ENCODE measurements at places on chromosomes 3 and 15.

DNA sequence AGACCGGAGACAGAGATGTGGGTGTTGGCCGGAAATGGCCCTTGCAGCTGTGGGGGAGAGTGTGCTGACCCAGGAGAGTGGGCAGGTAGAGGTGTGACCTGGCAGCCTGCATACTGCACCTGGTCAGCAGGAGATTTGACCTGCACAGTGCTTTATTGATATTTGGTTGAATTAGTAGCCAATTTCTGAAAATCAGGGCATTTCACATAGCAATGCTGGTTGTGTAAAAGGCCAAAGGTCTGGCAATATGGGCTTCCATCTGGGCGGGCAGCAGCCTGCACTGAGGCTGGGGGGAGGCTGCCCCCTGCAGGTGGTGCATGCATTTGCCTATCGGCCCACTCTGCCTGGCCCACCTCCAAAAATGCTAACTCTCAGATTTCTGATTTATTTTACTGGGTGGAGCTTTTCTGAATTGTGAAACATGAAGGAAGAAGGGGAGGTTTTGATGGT is 9.4 kb upstream of the MGLL start:
- peak; percentile 11 for DNase-seq

- no peak for DNase-seq
Observed at GRCh38 chr15:80931191-80931590, 58.4 kb downstream of the MESD start.

DNA sequence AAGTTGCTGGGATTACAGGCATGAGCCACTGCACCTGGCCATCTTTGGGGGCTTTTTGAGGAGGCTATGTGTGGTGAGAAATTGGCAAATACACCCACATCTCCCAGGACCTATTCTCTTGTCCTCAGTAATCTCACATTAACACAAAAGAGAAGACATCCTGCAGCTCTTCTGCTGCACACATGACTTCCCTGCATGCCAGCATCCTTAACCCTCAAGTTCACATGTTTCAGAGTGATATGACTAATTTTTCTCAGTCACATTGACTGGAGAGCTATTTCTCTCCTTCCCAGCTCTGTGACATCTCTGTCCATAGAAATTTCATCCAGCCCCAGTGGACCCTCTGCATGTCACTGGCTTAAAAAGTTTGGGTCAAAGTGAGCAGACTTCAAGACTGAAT is 1.9 kb upstream of the SKIC8 start:
- DNase-seq, result no peak

GRCh38 chr3:67678665-67679064 is 24.3 kb upstream of the SUCLG2 start:
- no peak for DNase-seq

DNA sequence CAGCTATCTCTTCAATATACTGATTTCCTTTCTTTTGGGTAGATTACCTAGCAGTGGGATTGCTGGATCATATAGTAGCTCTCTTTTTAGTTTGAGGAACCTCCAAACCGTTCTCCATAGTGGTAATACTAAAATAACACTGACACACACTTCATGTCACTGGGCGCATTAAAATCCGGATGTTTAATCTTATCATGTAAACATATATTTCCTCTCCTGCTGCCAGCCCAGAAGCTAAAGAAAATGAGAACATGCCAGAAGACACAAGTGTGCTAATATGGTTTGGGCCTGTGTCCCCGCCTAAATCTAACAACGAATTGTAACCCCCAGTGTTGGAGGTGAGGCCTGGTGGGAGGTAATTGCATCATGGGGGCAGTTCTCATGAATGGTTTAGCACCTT is 23.6 kb upstream of the KCNMB2 start:
- DNase-seq, result no peak

- DNase-seq, result no peak
Observed at GRCh38 chr3:46731795-46732194, 14.1 kb upstream of the PRSS50 start.

DNA sequence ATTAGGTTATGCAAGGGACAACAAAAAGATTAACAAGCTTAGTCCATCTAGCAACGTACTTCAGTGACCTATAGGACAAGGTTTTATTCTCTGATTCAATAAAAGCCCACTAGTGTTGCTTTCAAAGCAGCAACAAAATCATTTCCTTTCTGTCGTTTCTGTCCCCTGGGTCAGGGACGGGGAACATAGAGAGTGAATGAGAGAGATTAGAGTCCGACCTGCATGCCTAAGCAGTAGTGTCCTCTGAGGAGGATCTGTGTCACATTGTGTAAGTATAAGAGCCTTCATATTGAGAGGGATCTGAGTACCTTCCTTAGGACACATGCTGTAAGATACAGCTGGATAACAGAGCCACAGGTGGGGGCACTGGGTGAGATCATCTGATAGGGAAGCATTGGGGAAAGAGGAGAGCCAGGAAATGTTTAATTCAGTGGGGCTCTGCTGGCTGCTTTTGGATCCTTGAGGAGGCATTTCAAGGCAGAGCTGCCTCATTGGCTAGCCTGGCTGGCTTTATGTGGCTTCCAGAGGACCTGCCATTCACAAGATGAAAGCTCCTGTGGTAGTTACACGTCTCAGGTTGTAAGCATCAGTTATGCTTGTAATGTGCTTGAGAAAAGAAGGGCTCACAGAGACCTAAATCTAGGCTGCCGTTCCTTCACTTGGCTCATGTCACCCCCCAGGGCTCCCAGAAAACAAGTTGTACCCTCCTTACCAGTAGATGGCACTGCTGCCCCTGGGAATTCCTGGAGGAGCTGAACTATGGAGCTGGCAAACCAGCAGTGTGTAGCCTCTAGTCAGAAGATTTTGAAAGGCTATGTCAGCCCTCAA is 2.7 kb downstream of the TMEM108 start:
- no peak for DNase-seq

DNA sequence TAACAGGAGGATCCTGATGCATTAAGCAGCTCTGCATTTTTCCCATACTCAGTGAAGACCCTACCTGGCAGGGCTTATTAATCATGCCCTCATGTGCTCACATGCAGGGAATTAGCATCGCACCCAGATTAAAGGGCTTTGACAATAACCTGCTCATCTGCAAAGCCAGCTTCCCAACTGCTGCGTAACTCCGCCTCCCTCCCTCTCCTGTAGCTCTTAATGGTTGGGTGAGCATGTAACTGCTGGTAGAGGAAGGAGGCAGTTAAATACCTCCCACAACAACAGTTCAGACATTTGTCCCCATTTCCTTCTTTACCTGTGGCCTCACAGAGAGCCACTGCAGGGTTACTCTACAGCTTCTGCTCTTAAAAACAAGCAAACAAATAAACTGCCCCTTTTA is 203.6 kb upstream of the WNT5A start:
- no peak for DNase-seq

DNA sequence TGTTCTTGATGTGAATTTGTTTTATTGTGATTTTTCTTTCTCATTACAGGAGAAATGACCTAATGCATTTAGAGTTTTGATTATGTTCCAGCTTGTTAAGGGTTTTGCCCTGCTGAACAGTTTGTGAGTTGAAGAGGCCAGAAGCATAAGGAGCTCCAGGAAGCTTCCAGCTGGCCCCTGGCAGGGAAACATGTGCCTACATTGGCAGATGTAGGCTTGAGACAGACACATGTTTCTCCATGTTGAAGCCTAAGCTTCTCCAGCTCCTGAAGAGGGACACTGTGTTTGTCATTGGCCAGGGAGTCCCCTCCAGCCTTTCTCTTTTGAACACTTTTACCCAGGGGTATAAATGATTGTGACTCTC is 88.4 kb downstream of the ASB7 start:
- DNase-seq, result no peak

DNA sequence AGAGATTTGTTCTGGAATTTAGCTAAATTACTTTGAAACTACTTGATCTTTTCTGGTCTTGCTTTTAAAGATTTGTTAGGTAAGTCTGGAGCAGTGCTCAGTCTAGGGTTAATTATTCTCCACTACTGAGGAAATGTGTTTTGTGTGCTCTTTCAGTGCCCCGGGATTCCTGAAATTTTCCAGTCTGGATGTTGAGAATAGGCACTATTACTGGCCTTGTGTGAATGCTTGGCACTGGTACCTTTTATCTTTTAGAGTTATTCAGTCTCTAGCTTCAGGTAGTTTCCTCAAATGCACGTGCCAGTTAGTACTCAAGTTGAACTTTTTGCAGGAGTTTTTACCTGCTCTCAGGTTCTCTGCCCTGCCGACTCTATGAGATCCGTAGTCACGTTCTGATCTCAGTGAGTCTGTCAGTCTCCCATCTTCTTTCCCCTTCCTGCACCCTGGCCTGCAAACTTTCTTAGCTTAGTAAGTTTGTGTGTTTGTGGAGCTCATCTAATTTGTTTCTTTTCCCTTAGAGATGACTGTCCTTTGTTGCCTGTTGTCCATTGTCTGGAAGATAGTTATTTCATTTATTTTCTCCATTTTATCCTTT is 39.5 kb downstream of the TCF12 start:
- no peak for DNase-seq

GRCh38 chr15:51935466-51936104 is 36.0 kb downstream of the LEO1 start:
- DNase-seq, result no peak

- no peak for DNase-seq
Observed at GRCh38 chr15:44325568-44325967, 37.0 kb downstream of the GOLM2 start.

DNA sequence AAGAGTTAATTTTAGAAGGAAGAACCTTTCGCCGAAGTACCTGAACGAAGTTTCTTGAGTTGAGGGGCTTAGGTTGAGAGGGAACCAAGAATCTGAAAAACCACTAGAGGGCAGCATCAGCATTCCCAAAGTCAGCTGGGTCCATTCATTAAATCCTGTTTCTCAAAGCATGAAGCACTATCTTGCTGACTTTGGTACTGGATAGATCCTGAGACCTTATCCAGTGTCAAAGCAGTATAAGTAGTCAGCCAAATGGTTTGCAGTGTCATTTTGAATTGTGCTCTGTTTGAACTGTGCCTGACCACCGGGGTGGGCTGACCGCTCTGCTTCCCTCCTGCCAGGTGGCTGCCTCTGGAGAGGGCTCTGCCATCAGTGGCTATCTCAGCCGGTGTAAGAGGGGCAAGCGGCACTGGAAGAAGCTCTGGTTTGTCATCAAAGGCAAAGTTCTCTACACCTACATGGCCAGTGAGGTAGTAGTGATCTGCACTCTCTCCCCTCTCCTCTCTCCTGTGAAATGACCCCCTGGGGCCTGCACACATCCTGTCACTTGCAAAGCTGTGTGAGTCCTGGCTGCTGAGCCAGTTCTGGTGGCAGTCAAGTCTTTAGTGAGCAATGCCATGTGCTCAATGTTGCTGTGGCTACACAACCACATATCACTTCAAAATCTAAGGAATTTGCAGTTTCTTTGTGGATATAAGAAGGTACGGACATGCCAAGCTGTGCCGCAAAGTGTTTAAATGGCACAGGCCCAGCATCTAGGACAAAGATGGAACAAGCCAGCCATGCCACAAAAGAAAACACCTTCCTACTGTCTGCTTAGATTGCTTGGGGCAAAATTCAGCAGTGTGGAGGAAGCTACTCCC is 21.4 kb upstream of the NR2C2 start:
- DNase-seq, result no peak

GRCh38 chr3:185430375-185430774 is 67.4 kb downstream of the MAP3K13 start:
- no peak for DNase-seq

GRCh38 chr3:131036986-131037385 is 10.3 kb downstream of the NEK11 start:
- no peak for DNase-seq

GRCh38 chr15:74045636-74046274 is 36.6 kb downstream of the GOLGA6A start:
- DNase-seq, result no peak

- DNase-seq, result no peak
Observed at GRCh38 chr3:25831578-25831977, 41.7 kb downstream of the OXSM start.

GRCh38 chr3:193772422-193772763 is 179.4 kb downstream of the OPA1 start:
- no peak for DNase-seq

DNA sequence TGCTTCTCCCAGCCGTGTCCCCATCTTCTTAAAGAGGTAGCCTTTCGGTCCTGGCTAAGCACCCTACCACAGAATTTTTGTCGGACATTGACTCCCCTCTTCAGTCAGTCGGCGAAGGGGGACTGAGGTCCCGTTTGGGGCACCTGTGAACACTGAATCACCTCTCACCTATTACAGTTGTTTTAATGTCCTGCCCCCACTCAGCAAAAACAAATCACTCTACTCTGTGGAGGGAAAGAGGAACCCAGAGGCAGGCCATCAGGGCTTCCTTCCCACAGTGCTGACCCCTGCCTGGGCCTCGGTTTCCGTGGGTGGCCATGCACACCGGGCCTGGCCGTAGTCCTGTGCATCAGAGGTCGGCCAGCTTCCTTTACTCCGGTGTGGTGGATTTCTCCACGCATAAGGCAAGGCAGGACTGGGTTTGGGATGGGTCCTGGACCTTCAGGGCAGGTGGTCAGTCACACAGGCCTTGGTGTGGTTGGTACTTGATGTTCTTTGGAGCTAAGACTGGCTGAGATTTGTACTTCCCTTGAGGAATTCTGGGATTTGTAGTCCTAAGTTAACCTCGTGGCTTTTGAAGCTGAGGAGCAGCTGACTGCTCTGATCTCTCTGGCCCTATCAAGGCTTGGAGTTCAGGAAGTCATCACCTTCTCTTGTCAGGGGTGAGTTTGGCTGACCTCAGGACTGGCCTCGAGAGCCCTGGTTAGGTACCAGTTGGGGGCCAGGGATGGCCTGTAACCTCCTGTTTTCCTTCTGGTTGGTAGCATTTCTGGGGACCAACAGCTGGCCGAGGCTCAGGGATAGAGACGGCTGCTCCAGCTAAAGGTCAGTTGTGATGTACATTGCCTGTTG is 627 bp upstream of the FAM131A start:
- no peak for DNase-seq

GRCh38 chr3:123687286-123687685 is 102.4 kb upstream of the HACD2 start:
- DNase-seq, result no peak

DNA sequence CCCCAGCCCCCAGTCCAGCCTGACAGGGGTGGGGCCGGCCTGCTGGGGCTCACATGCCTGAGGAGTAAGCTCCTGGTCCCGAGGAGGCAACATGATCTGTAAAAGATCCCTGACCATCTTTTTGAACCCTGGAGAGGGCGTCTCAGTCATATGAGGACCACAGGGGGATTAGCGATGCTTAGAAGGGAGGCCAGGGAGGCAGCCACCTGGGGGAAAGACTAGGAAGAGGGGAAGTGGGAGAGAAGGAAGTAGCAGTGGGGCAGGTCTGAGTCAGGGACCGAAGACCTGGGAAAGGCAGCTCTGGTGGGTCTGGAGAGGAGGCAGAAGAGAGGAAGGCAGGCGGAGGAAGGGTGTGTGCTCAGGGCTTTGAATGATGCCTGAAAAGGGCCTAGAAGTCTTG is 18.9 kb downstream of the PIF1 start:
- DNase-seq, result no peak

- no peak for DNase-seq
Observed at GRCh38 chr15:52765785-52766184, 24.4 kb downstream of the ONECUT1 start.

DNA sequence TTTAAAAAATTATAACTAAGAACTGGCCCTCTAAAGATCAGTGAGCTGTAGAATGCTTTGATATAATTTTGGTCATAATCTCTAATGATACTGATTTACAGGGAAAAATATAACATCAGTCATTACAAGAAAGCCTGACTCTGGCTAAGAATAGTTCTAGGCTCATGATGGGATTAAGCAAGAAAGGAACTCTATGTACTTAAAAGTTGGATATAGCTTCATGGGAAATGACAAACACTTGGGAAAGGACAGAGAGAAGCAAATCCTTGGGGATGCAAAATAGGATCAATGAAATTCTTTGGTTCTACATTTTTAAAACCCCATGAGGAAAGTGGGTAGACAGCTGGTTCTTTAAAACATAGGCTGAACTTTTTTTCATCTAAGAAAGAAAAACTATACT is 472.7 kb upstream of the NR2F2 start:
- no peak for DNase-seq
